D341Med (cell line): ENCODE measurements at places on chromosomes 2 and 18.
A peak's percentile ranks its signal among the peaks of the same experiment; 100 is the strongest.

GRCh38 chr2:100272841-100273329, 49.4 kb downstream of the LONRF2 start:
- no peak for DNase-seq

- DNase-seq: no peak
Observed at GRCh38 chr2:15750433-15750814, 158.8 kb downstream of the DDX1 start.

GRCh38 chr2:212147921-212148513, 390.6 kb downstream of the ERBB4 start:
- DNase-seq: peak; percentile 20

- no peak for DNase-seq
Observed at GRCh38 chr2:239288951-239289511, 111.8 kb downstream of the HDAC4 start.

GRCh38 chr2:51013079-51013932, 18.6 kb downstream of the NRXN1 start:
- DNase-seq: no peak

- no peak for DNase-seq
Observed at GRCh38 chr2:73823916-73824523, 4.7 kb upstream of the STAMBP start.

- DNase-seq: peak; percentile 22
Observed at GRCh38 chr2:239724194-239724849, 300.8 kb downstream of the NDUFA10 start.

- no peak for DNase-seq
Observed at GRCh38 chr2:7992612-7993602, 688.9 kb upstream of the ID2 start.
